ENCODE measurements at places on chromosomes 13 and 19.

GRCh38 chr13:113365971-113366588, 2.1 kb upstream of the GRTP1 start:
- no peak for DNase-seq

GRCh38 chr13:25733001-25733491, 318.8 kb downstream of the SHISA2 start:
- DNase-seq: no peak

GRCh38 chr19:19566306-19566705, 28.2 kb downstream of the CILP2 start:
- no peak for DNase-seq

- DNase-seq: no peak
Measured at GRCh38 chr13:114230117-114230516, 4.6 kb upstream of the CDC16 start.

DNA sequence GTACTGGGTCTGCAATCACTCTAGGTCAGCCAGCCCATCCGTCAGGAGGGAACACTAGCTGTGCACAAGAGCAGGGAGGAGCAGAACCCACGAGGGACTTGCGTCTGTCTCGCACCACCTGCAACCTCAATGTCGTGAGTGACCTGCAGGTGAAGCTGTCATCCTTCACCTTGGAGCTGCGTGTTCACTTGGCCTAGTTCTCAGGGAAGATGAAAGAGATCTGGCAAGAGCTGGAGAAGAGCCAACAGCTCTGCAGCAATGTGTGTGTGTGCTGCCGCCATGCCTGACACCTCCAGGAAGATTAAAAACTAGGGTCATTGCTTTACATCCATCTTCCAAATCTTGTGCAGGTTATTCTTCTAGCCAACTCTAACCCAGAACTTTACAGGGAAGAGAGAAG, 117.6 kb upstream of the MRI1 start:
- no peak for DNase-seq

DNA sequence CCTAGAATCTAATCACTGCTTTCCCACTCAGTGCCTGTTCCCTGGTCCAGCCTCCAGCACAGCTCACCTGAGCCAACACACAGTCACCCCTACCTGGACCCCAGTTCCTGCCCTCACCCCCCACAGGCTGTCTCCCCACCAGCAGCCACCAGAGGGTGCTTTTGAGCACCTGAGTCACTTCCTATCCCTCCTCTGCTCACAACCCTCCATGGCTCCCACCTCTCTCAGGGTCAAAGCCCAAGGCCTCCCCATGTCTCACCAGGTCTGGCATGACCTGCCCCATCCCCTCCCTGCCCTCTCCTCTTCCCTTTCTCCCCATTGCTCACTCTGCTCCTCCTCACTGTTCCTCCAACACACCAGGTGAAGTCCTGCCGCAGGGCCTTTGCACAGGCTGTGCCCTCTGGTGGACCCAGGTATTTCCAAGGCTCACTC, 7.1 kb upstream of the DPP9 start:
- peak; percentile 76 for DNase-seq

DNA sequence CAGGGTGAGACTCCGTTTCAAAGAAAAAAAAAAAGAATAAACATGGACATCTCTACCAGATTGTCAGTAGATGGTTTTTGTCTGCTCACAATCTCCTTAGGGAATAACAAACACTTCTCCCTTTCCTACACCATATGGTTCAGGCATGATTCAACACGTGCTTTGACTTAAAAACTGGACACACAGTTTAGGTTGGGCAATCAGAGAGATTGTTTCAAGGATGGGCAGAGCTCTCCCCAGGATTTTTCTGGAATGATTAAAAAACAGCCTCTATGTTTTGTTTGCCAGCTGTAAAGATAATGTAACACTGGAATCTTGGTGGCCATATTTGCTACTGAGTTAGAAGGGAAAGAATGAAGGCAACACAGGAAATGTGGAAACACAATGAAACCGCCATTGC, 150.1 kb upstream of the TSC22D1 start:
- no peak for DNase-seq

- no peak for DNase-seq
Measured at GRCh38 chr19:45935267-45935666, 20.7 kb upstream of the NANOS2 start.

DNA sequence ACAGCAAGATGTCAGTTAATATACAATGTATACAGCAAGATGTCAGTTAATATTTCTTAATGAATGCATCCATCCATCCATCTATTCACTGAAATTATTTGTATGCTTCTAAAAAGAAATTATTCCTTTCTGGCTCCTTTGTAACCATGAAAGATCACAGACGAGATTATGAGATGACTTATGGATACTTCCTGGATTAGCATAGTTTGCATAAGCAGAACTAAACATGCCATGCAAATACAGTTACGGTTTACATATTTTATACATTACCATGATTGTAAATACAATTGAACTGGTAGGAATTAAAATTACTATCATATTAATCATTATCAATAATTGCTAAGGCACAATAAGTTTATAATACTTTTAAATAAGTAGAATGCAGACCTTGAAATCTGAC, 32.7 kb downstream of the NALCN start:
- DNase-seq: no peak

- no peak for DNase-seq
Measured at GRCh38 chr19:11263726-11264125, 1.4 kb upstream of the DOCK6 start.

DNA sequence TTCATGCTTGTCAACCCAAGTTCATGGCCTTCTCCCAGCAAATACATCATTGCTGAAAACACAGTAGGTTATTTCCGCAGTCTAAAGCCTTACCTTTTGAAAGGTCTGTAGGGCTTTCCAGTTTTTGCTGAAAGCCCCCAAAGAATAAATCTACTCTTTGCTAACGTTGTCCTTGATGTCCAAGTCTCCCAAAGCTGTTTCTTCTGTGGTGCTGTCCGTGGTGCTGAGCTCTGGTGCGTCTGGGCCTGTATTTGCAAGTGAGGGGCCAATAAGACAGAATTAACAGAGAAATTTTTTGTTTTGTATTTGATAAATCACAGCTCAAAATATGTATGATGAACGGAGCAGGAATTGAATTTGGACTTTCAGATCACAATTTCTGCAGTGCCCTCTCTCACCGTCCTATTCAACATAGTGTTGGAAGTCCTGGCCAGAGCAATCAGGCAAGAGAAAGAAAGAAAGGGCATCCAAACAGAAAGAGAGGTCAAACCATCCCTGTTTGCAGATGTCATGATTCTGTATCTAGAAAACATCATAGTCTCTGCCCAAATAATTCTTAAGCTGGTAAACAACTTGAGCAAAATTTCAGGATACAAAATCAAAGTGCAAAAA, 9.8 kb upstream of the LGALS16 start:
- peak; percentile 30 for DNase-seq

DNA sequence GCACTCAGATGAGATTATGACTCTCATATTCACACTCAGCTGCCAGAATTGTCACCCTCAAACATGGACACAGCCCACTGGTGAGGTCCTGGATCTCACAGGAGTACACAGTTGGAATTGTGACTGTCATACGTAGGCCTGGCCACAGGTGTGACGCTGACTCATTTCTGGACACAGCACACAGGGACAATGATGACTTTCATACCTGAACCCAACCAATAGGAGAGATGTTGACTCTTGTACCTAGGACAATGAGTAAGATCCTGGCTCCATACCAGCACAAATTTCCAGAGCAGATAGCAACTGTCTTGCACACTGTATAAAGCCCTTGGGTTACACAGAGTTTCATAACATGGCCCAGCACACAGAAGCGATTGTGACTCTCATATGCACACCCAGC, 46.4 kb downstream of the ZNF85 start:
- no peak for DNase-seq

DNA sequence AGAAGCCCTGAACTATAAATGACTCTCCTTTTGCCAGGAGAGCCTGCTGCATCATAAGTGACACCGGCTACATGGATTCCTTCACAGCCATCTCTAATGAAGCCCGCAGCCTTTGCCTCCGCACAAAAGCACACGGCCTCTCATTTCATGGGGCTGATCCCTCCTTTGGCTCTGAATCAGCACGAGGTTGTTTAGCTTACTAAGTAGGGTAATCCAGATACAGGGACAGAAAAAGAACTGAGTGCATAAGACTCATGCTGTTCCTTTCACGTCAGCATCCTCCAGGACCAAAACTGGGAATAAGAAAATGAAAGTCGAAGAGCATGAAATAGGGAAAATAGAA, 136.3 kb downstream of the DCT start:
- no peak for DNase-seq

GRCh38 chr19:6737873-6738786, 750 bp upstream of the GPR108 start:
- DNase-seq: peak; percentile 87

DNA sequence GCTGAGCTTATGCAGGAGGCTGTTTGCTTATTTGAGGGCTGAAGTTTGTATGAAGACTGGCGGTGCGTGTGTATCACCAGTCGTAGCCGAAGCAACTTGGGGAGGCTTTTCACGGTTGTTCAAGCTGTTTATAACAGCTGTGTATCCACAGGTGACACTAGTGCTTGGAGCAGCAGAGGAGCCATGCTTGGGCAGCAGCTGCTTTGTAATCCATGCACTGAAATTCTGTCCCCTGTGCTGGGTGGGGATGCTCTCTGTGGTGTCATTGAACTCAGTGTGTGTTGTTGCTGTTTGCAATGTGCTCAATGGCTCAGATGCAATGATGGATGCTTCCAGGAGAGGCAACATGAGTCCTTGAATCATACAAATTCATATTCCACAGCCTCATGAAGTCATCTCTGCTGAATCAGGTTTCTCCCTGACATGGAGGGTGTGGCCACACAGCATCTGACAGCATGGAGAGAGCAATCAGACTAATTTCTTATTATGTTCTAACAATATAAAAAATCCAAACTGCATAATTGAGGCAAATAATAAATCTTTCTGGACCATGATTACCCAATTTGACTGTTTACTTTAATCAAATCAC, 18.8 kb upstream of the GTF3A start:
- DNase-seq: no peak

GRCh38 chr19:45947926-45948325, 25.7 kb downstream of the NOVA2 start:
- no peak for DNase-seq

GRCh38 chr19:29667901-29668341, 2.7 kb downstream of the PLEKHF1 start:
- peak; percentile 65 for DNase-seq

- no peak for DNase-seq
Measured at GRCh38 chr13:48405875-48406274, 7.0 kb downstream of the LPAR6 start.

- DNase-seq: no peak
Measured at GRCh38 chr13:49452725-49453457, 8.8 kb downstream of the SETDB2 start.

DNA sequence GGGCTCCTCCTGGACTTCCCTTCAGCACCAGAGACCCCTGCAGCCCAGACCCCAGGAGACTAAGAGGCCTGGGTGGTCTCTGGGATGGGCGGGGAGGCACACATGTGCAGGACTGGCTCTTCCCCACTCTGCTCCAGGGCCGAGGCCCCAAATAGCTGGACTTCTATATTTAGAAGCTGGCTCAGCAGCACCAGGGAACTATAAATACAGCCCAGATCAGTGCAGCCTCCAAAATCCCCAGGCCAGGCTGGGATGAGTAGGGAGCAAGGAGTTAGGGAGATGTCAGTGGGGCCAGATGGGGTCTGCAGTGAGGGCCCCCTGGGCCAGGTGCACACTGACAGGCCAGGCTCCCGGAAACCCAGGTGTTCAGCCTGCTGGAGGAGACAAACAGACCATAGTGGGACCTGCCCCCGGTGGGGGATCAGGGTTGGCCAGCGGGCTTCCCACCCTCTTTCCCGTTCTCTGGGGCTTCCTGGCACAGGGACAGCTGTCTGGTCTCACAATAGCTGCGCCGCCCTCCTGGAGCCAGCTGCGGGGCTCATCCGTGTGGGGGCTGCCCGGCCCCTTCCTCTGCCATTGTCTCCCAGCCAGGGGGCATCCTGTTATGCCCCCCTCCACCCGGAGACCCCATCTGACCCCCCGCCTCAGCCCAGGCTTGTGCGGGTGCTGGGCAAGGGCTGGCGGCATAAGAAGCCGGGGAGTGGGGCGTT, 5.5 kb upstream of the ADGRE5 start:
- no peak for DNase-seq

Data from activated CD4-positive, alpha-beta T cell treated with anti-CD3 and anti-CD28 coated beads, Interleukin-2, amount 50 U/mL, for 48 hours (primary cell).